ENCODE measurements at places on chromosomes 5 and 9. TPM values are rescaled to one million over a fixed set of nuclear protein-coding genes. Genes with fewer than 3 reads are reported as not detected.

ZNF883 gene
- 0.62 TPM for total RNA-seq

PIP5K1B gene
- total RNA-seq = 5.1 TPM

HTR4 gene
- not detected for total RNA-seq

GIN1 gene
- 10.3 TPM for total RNA-seq

PHF24 gene
- total RNA-seq = 0.81 TPM

SPATA31A3 gene
- total RNA-seq = not detected

ACER2 gene
- 2.4 TPM for total RNA-seq

SLC25A2 gene
- total RNA-seq = 1.2 TPM

RNF183 gene
- total RNA-seq = not detected

IL31RA gene
- not detected for total RNA-seq

DDX4 gene
- not detected for total RNA-seq

PCDHGA8 gene
- total RNA-seq = 6.8 TPM

MSX2 gene
- total RNA-seq = 0.81 TPM

GNA14 gene
- 5.8 TPM for total RNA-seq

GARIN3 gene
- not detected for total RNA-seq

SPINK13 gene
- not detected for total RNA-seq

IRX2 gene
- total RNA-seq = 1.2 TPM

F2RL1 gene
- total RNA-seq = 0.50 TPM

MARVELD2 gene
- 0.81 TPM for total RNA-seq

GABRA1 gene
- not detected for total RNA-seq

All from gastroesophageal sphincter (tissue), 4 donors.